Activated T-helper 1 cell treated with anti-CD3 and anti-CD28 coated beads, Interleukin-2, amount 50 U/mL, for 16 hours (primary cell): ENCODE measurements at places on chromosomes 2 and 18.

- DNase-seq: no peak
These were observed 408.5 kb downstream of the ZEB2 start for GRCh38 chr2:144111437-144111836.

DNA sequence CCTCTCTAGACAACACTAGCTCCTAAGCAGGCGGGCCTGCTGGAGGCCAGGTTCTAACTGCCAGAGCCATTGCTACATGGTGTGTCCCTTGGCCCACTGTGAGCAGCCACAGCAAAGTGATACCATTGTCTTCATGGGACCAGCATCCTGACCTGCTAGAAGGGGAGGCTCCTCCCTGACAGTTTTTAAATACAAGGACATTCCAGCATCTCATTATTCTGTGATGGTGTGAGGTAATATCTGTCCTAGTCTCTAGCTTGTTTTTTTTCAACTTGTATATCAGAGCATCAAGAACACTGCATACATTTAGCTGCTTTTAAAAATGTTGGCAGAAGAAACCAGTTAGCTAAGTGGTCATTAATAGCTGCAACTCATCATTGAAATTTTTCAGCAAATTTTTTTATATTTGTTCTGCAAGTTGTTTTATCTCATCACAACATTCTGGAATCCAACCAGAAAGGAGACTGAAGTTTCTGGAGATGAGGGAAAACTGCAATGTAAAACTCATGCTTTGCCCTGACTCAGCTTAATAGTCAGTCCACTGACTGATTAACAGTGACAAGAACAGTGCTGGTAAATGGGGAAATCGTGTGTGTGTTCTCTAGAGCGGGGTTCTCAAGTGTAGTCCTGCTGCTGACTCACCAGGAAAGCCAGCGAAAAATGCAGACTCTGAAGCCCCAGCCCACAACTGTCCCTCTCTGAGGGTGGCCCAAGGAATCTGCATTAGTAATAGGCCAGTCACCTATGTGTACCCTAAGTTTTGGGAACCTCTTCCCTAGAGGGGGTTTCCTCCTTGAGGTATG is 17.8 kb downstream of the MAPRE3 start:
- no peak for DNase-seq

DNA sequence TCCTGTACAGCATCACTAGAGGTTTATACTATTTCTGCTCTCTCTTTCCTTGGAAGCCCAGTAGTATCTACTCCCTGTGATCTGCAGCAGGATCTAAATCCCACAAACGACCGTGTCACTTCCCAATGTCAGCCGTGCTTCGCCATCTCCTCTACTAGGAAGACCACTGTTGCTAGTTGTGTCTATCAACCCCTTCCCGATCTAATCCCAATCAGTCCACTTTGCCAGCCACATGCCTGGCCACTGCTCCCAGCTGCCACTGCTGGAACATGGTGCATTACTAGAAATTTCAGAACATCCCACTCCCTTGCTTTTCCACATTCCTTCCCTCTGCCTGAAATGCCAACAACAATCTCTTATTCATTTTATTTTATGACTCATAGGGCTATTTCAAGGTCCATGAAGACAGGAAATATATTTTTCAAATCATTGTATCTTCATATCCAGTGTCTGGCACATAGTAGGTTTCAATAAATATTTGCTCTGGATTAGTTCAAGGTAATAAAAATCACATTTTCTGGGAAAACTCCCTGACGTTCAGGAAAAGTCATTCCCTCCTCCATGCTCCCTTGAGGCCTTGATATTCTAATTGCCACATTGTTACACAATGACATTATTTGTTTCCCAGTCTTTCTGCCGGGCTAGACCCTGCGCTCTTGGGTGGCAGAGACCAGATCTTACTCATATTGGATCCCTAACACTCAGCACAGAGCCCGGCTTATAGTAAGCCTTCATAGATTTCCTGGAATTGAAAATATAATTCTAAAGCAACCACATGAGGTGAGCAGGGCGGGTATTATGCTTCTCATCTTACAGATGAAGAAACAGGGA is 2.1 kb upstream of the TRIB2 start:
- DNase-seq: no peak

DNA sequence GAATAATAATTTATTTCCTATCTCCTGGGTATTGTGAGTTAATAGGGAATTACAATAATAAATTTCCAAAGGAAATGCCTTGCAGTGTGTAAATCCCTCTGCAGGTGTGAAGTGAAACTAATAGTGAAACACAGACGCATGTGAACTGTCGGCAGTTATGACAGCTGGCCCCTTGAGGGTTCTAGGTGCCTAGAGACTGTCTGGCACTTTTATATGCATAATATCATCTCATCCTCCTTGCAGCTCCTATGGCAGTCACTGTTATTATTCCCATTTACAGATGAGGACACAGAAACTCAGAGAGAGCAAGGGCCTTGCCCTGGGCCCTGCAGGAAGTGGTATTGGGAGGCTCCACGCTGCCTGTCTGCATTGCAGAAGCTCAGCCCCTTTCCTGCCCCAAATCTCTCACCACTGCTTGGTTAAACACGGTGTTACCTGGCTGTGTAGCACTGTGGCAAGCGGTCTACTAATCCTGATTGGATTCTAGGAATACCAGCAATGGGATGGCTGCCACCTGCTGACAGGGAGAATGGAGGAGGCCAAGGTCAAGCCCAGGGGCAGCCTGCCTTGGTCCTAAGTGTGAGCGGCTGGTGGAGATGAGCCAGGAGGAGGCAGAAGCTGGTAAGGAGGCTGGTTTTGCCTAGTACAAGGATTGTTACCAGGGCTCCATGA is 32.8 kb upstream of the ACKR3 start:
- DNase-seq: peak; percentile 30

- no peak for DNase-seq
These were observed 21.2 kb downstream of the ACTR3 start for GRCh38 chr2:113910967-113911678.

DNA sequence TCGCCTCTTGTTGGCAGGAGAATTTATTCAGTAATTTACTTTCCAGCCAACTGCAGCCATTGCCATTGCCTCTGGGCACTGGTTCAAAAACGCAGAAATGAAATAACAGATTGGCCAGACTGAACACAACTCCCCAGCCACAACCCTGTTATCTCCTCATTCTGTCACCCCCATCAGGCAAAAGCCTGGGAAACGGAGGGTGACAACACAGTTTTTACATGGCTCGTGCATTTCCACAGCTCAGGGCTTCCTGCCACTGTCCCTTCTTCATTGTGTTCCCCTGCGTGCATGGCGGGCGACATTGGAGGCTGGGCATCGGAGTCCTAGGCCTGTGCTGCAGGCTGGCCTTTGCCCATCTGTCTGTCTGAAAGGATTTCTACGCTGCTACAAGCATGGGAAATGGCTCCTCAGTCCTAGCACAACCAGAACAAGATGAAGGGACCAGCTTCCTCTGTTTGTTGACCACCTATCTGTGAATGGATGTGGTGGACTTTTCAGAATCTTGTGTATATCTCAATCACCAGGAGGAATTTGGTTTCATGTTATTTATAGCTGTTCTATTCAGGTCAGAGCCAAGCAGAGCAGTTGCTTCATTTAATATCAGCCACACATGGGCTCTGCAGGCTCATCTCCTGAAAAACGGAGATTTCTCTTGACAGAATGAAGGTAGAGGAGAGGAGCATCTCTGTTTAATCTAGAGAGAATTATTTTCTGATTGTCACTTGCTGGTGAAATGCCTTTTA is 107.0 kb downstream of the MGAT5 start:
- DNase-seq: no peak
